ENCODE measurements at places on chromosomes 2 and 18.

GRCh38 chr18:11689669-11690565 lies 853 bp downstream of the GNAL start:
- DNase-seq: no peak

GRCh38 chr2:196113061-196113974 lies 44.7 kb upstream of the DNAH7 start:
- no peak for DNase-seq

- DNase-seq: no peak
Measured at GRCh38 chr2:210046851-210047500, 44.5 kb downstream of the RPE start.

- DNase-seq: no peak
Measured at GRCh38 chr18:48533340-48534070, 5.3 kb upstream of the CTIF start.

- no peak for DNase-seq
Measured at GRCh38 chr2:175228179-175228578, 46.7 kb upstream of the ATP5MC3 start.

GRCh38 chr2:190197143-190197720 lies 122.4 kb downstream of the HIBCH start:
- no peak for DNase-seq

GRCh38 chr2:41241325-41242000 lies 789.6 kb upstream of the SLC8A1 start:
- no peak for DNase-seq

DNA sequence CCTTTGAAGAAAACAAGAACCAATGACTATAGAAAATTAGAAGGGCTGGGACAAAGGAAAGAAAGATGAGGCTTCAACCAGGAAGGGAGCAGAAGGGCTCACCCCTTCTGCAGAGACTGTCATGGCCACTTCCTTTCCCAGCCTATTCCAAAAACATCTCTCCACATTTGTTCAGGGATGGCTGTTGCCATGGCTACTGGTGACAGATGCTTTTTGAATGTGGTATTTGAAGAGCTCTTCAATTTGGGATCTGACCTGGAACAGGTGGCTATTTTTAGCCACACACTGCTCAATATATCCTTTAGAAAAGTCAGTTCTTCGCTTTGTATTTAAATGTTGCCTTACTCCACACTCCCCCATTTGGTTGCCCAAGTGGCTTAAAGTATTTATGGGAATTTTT lies 64.1 kb upstream of the LCLAT1 start:
- DNase-seq: no peak

DNA sequence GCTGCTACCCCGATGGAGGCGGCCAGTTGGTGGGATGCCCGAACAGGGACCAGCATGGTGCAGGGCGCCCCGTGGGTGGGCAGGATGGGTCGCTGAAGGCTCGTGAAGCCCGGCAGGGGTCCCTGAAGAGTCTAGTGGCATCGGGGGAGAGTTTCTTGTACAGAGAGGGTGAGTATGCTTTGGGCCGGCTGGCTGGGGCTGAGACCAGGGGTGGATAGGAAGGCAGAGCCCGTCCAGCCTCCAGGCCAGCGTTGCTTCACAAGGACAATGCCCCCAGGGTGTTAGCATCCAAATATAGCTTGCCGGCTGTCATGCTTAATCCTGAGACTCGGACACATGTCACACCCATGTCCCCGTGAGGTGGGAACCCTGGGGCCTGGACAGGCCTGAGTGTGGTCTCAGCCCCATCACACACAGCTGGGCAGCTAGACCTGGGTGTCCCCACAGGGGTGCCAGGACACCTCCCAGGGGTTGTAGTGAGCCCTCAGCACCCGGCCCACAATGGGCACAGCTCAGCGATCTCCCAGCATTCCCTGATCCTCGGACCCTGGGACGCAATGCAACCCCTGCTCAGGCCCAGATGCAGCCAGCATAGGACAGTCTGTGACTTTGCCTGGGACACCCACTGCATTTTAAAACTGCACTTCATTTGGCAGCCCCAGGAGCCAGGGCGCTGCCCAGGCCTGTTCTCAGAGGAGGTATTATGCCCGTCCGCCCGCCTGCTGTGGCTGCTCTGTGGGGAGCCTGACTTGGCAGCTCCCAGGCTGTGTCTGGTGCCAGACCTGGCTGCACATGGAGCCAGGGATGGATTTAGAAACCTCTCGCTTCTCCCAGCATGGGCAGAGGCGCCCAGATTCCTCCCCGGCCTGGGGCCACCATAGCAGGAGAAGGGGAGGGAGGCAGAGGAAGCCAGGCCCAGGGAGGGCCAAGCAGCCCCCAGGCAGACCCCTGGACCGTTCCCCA lies 36.4 kb downstream of the RAMP1 start:
- DNase-seq: no peak

GRCh38 chr18:55433648-55434047 lies 154.3 kb downstream of the TCF4 start:
- DNase-seq: no peak

- DNase-seq: no peak
Measured at GRCh38 chr2:220043155-220043989, 415.9 kb downstream of the SLC4A3 start.

DNA sequence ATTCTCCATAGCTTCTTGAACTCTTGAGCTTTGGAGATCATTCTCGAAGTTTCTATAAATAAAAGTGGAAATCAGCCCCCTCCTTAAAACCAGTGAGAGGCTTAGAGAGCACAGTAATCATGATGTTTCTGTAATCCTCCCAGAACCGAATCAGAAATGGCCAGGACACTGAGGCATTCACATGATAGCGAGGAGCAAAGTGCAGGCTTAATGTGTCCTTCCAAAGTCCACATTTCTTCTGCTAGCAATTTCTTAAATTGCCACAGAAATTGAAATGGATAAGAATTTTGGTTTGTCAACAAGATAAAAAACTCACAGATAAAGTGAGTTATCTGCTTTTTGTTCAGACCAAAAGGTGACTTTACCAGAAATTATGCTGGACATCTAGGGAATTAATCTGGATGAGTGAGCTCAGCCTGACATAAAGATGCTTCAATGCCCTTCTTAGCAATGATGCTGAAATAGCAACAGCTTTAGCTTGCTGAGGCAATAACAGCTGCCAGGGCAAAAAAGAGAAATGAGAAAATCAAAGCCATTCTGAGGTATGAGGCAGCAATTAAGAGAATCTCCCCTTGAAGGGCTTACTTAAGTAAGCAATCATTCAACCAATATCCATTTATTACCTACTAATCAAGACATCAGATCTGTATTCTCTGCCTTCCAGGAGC lies 82.4 kb upstream of the PHLPP1 start:
- DNase-seq: no peak

DNA sequence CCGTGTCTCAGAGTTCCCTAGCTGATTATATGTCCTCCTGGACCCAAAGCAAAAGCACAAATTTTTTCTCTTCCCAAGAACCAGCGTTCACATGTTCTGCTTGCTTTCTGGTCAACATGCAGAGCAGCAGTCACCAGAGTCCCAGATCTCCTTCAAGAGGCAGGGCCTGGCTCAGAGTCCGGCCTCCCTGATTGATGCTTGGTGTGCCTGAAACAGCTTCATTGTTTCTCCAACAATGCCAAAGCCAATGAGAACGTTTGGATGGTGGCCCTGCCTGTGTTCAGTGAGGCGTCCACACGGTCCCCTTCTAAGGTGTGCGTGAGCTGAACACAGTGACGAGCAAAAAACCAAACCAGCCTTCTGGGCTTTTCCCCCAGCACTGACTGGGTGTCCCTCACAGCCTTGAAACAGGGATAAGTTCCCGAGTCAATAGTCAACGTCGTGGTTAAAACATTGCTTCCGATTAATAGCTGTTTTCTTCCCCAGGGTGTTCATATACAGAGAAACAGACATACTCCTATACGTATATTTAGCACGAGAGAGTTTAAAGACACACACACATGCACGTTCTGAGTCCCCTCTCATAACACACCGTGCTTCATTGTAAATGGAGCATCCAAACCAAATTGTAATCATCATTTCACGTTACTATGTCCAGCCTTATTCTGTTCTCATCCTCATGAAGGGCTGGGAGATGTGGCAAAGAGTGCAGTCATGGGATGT lies 19.3 kb upstream of the POU3F3 start:
- DNase-seq: no peak

GRCh38 chr18:26493021-26493420 lies 55.3 kb downstream of the KCTD1 start:
- no peak for DNase-seq

DNA sequence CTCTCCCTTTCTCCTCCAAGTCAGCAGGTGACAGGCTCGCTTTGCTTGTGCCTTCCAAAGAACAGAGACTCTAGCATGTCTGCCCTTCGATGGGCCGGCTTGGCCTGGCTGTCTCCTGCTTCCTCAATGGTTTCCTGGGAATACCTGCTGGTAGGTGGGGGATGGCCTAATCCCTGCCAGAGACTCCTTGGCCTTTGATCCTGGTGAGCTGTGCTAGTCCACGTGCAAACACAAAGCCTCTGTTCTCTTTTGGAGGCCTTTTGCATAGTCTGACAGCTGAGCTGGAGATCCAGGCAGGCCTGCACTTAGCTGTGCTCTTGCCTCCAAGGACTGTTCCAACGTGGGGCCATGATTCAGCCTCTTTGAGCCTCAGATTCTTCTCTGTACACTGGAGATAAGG lies 67.6 kb downstream of the ARL4C start:
- no peak for DNase-seq

DNA sequence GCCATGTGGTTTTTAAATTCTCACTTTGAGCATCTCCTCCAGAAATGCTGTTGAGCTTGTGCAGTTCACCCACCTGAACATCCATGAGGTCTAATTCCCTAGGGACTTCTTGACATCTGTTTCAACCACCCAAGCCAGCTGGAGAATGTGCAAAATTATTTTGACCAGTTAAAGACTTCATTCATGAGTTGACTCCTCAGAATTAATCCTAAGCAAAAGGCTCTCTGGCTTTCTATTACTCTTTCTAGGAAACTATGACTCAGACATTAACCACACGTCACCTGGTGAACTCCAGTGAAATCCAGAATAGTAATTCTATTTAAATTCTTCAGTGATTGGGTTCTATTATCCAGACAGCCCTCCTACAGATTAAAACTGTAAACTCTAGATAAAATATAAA lies 247.5 kb downstream of the NBAS start:
- DNase-seq: no peak

- DNase-seq: no peak
Measured at GRCh38 chr2:15365411-15365810, 195.7 kb downstream of the NBAS start.

- no peak for DNase-seq
Measured at GRCh38 chr2:449246-450067, 161.6 kb upstream of the ALKAL2 start.

DNA sequence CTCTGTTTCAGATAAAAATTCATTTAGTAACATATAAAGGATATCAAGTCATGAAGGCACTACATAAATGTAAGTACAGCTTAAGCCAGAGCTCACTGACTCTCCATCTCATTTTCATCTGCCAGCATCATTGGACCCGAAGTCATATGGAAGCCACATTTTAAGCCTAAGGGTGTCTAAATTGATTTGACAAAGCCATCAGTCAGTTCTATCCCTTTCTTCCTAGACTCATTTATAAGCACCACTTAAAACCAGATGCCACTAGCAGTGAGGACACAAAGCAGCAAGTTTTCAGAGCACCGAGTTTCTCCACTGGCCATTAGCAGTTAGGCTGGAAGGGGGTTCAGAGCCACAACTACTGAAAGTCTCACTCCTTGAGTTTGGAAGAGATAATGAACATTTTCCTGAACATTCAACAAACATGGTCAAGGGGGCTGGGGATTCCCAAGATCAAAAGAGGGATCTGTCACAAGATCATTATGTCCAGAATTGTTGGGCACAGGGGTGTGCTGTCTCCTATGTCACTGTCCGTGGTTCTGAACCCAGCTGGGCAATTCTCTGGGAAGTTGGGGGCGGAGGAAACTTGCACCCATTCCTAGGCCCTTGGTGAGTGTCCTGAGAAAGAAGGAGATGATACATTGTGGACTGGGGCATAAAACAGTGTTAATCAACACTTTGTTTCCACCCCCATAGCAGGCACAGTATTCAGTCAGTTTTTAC lies 158.5 kb upstream of the LMAN1 start:
- DNase-seq: no peak

GRCh38 chr2:110099038-110099425 lies 16.6 kb downstream of the MALL start:
- no peak for DNase-seq

GRCh38 chr18:31065036-31065773 lies 22.7 kb upstream of the DSC3 start:
- DNase-seq: no peak

GRCh38 chr2:121196132-121196848 lies 88.7 kb downstream of the TFCP2L1 start:
- DNase-seq: no peak

- DNase-seq: no peak
Measured at GRCh38 chr2:241569831-241570281, 11.3 kb downstream of the BOK start.

GRCh38 chr2:118978064-118978463 lies 36.1 kb downstream of the MARCO start:
- DNase-seq: no peak

GRCh38 chr2:199366406-199366805 lies 91.3 kb downstream of the SATB2 start:
- DNase-seq: no peak

- no peak for DNase-seq
Measured at GRCh38 chr2:51846796-51847195, 814.9 kb upstream of the NRXN1 start.

DNA sequence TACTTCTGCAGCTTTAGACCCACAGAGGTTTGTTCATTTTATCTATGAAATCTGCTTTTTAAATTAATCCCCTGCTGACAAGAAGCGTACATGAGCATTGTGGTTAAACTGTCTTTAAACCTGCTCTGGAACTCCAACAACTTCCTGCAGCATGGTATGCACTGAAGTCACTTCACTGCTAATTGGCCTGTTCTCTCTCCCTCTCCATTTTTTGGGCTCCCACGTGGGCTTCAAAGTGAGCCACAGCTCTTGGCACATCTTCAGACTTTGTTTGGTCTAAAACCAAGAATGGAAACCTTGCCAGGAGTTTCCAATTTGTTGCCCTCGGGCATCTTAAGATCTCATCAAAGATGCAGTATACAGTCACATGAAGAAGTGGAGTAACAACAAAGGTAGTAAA lies 311.4 kb downstream of the LRRTM1 start:
- no peak for DNase-seq

DNA sequence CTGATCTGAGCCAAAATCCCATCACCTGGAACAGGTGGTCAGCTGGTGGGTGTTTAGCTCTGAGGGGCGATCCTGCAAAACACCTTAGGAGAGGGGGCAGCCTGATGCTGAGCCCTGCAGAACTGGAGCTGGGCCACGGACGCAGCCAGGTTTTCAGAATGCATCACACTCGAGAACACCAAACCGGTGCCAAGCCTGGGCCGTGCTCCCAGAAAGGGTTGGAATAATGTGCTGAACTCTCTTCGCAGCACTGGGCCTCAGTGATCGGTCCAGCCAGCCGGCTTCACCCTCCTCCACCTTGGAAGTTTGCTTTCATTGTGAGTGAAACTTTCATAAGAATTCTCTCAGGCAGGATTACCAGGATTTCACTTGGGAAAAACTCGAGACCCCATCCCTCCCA lies 56.5 kb upstream of the TTC39C start:
- no peak for DNase-seq

DNA sequence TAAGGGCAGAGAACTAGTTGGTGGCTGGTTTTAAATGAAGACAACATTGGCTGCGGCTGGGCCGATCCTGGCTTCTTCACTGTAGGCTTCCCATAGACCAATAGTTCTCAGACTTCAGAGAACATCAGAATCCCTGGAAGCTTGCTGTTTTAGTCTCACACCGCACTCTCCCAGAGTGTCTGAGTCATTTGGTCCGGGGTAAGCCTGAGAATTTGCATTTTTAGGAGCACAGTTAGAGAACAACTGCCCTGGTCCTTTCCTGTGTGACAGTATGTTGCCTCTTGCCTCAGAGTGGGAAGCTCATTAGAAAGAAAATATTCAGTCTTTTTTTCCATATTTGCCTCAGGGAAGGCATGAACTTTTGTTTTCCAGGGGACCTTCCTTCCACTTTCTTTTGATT lies 137.1 kb upstream of the GAREM1 start:
- no peak for DNase-seq
